Fibroblast of villous mesenchyme (primary cell): ENCODE measurements at places on chromosomes 7 and 10. TPM values are rescaled to one million over a fixed set of nuclear protein-coding genes. Genes with fewer than 3 reads are reported as not detected.

Gene CDH23
- under 0.01 TPM in 2 replicates for total RNA-seq

GRCh38 chr10:3486346-3487065 lies 298.5 kb downstream of the KLF6 start:
- DNase-seq, result no peak

- DNase-seq, result no peak
Measured at GRCh38 chr7:142871260-142872105, 14.1 kb downstream of the TRPV6 start.

DNA sequence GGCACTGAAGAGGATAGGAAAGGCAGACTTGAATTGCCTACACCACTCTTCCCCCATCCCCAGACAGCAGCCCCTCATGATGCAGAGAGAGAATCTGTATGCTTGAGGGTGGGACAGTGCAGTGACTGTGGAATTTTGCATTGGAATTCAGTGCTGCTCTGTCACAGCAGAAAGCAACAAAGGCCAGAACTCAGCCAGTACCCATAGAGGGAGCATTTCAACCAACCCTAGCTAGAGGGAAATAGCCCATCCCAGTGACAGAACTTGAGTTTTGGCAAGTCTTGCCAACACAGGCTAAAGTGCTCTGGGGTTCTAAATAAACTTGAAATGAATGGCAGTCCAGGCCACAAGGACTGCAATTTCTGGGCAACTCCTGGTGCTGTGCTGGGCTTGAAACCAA lies 80.4 kb downstream of the TES start:
- DNase-seq, result no peak

DNA sequence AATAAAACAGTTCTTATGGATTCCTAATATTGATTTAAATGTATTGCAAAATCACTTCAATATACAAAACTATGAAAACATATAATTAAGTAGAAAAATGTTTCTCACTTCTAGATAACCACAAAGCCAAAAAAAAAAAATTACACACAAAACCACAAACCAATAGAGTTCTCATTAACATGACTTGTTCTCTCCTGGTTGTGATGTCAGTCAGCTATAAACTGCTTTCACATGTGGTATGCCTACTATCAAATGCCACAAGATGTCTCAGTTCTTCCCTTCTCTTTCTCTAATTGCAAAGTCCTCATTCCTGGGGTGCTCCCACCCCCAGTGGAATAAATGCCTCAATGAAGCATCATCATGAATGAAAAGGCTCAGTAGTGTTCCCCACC lies 16.6 kb downstream of the GNAI1 start:
- peak; percentile 87 for DNase-seq

DNA sequence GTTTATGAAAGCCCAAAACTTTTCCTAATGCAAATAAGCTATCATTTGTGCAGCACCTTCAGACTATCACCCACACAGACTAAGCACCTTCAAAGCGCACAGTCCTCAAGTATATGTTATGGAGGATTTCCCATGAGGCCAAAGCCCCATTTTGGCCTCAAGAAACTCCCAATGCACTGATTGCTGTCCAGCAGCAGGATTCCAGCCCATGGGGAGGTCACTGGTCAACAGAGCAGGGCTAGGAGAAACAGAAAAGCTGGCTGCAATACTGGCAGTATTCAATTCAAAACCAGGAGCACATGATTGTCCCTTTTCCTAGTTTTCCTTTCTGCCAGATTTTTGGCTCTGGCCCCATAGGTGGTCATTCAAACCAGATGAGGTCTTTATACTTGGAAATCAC lies 24.5 kb upstream of the KIAA1217 start:
- DNase-seq, result no peak

Gene ASB4
- not detected in 2 replicates for total RNA-seq

GRCh38 chr10:70348228-70348850 lies 34.1 kb downstream of the LRRC20 start:
- DNase-seq, result peak; percentile 48

DNA sequence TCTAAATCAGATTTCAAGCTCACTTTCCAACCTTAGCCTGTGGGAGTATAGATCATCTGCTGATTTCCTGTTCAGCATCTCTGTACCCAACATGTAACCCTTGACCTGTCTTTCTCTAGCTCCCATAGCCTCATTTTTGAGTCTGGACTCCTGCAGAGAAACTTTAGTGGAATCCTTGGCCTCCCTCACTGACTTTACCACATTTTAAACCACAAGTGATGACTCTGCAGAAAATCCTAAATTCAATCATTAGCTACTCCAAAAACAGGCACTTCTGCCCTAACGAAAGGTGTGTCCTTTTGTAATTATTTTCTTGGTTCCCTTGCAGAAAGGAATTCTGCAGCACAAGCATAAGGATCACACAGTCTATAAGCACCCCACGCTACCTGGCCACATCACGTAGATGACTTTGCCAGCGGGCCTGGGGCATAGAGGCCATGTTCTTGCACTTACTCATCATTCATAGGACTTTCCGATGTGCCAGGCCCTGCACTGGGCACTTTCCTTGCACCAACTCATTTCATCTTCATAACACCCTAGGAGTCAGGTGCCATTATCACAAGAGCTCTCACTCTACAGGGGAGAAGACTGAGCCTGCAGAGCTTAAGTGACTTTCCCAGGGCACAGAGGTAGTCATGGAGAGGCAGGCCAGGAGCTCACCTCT lies 57.2 kb upstream of the OPALIN start:
- no peak for DNase-seq

Gene TDRD1
- total RNA-seq, result 0.43 and 0.64 TPM in 2 replicates

Gene DNAJC30
- 2.3 and 3.0 TPM in 2 replicates for total RNA-seq

DNA sequence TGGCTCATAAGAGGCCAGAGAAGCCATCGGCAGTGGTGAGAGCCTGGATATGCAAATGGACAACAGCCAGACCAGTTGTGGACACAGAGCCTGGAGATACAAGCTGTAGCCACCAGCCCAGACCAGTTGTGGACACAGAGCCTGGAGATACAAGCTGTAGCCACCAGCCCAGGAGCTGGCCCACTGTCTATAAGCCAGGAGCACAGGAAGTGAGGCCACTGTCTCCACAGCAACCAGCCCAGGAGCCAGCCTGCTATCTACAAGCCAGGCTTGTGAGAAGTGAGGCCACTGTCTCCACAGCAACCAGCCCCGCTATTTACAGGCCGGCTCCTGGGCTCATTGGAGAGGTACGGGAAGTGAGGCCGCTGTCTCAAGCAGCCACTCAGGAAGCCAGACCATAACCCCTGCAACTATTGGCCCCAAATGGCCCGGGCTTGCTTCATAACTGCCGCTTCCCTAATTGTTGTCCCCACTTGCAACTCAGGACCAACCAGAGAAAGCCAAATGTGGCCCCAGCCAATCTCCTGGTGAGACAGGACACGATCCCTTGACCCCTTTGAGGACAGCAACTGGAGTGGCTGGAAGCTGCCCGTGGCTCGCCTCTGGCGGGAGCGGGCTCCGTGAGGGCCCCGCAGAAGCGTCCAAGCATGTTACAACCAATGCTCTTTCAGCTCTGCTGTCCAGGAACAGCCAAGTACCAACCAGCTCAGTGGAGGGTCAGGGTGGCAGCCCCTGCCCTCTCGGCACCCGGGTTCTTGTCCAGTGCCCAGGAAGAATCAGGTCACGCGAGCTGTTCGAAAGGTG lies 44.1 kb upstream of the CNPY1 start:
- peak; percentile 12 for DNase-seq

DNA sequence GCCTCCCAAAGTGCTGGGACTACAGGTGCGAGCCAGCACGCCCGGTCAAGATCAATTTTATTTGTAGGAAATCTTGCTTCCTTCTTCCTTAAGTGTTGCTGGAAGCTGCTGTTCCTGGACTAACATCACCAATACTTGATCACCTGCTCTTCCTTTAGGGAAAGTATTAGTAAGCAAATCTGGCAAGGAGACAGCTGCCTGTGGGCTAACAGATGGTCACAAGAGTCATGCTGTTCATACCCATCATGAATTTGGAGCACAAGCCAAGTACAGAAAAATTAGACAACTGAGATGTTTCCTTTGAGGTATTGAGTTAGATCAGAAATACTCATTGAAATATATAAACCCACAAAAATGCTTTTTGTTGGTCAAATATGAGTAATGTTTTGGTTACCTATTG lies 27.9 kb downstream of the BAIAP2L1 start:
- no peak for DNase-seq

DNA sequence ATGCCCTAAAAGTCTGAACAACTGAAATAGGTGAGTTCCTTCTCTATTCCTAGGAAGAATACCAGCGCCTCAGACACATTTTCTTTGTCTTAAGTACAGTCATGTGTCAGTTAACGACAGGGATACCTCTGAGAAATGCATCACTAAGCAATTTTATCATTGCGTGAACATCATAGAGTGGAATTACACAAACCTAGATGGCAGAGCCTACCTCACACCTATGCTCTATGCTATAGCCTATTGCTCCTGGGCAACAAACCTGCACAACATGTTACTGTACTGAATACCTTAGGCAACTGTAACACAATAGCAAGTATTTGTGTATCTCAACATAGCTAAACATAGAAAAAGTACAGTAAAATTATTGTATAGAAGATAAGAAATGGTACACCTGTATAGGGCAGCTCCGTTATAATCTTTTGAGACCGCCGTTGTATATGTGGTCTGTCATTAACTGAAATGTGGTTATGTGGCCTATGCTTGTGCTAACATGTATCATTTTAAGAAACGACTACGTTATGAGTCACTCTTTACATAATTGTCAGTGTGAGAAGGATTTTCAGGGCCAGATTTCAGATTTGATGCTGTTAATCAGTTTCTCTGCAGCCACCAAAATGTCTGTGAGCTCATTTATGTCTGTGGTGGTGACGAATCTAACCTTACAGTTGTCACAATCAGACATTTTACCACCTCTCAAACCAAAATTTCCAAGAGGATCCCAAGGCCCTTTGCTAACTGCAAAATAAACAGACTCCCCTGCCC lies 66.1 kb upstream of the STK17A start:
- DNase-seq, result no peak

DNA sequence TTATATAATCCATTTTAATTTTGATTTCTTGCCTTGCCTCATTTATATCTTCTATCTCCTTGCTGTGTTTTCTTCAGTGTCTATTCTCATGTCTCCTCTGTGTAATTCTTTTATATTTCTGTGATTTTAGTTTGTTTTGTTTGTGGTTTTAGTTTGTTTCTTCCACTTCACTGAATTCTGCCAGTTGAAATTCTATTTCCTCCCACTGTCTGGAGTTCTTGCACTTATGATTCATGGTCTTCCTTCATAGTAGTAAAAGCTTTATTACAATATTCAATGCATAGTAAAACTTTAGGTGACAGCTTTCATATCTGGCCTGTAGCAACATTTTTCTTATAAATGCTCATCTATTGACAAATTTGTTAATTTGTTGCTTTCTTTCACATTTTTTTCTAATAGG lies 113.3 kb downstream of the MAGI2 start:
- no peak for DNase-seq

DNA sequence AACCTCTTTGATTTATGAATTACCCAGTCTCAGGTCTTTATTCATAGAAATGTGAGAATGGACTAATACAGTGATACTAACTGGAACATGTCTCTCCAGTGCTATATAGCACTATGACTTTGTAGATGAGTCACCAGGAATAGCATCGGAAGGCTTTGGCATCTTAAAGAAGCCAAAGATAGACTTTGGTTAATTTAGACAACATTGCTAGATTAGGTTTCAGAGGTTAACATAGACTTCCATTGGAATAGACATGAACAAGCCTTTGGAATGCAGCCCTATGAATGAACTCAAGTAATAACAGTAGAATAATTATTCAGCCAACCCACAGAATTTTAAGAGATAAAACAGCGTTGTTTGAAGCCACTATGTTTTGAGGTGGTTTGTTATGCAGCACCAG lies 169.2 kb downstream of the HGF start:
- DNase-seq, result peak; percentile 54

Gene EPDR1
- total RNA-seq, result 11.0 and 28.1 TPM in 2 replicates

Gene FAM24B
- 2.9 and 3.5 TPM in 2 replicates for total RNA-seq

- no peak for DNase-seq
Measured at GRCh38 chr10:5540891-5541290, 16.1 kb downstream of the CALML3 start.

Gene RAPGEF5
- 0.64 and 0.86 TPM in 2 replicates for total RNA-seq

DNA sequence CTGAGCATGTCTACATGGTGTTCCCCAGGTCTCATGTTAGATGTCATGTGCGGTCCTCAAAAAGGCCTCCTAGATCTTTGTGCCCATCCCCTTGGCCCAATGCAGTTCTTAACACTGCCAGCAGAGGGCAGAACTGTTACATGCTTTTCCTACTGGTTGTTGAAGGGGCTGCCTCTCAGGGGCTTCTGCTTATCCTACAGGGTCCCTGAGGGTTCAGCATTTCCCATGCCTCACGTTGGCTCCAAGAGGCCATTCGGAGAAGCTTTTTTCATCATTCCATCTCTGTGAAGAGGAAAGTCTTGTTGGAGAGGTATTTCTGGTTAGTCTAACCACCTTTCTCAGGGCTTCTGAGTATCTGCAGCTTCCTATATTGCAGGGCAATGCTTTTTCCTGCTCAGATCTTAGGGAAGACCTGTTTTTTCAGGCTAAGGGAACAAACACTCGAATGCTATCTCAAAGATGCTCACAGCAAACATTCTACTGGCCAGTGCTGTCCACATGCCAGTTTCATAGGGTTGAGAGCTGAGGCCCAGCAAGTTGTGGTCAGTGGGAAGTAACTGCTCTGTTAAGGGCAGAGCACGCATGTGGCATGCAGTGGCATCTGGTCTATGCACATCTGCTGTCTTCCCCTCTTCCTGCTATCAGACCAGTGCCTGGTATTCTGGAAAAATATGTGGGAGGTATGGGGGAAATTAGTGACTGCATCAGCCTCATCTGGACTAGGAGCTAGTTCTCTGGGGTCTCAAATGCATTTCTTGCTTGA lies 31.5 kb downstream of the MBL2 start:
- DNase-seq, result peak; percentile 41

- DNase-seq, result no peak
Measured at GRCh38 chr7:130047831-130048230, 3.3 kb downstream of the ZC3HC1 start.

- DNase-seq, result no peak
Measured at GRCh38 chr10:63430999-63431356, 34.8 kb downstream of the JMJD1C start.

DNA sequence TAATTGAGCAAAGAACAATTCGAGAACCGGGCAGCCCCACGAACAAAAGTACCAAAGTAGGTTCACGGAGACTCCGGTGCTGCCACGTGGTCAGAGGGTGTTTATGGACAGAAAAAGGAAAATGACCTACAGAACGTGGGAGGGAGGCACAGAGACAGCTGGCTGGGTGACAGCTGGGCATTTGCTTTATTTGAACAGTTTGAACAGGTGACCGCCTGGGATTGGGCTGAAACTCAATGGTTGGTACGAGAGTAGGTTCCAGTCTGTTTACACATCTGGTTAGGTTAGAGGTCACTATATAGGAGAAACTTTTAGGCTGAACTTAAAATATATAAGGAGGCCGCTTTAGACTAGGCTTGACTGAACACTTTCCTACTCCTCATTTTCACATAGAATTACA lies 50.6 kb upstream of the CELF2 start:
- no peak for DNase-seq

- peak; percentile 89 for DNase-seq
Measured at GRCh38 chr10:61284222-61284890, 168.8 kb downstream of the TMEM26 start.
